ENCODE measurements at places on chromosomes 4 and X. TPM values are rescaled to one million over a fixed set of nuclear protein-coding genes. Genes with fewer than 3 reads are reported as not detected.

The FOXP3 gene
- 0.98 TPM for polyA plus RNA-seq

The GLOD5 gene
- 1.4 TPM for polyA plus RNA-seq

The MAMLD1 gene
- 6.8 TPM for polyA plus RNA-seq

The CT45A5 gene
- not detected for polyA plus RNA-seq

The DRP2 gene
- polyA plus RNA-seq = 2.2 TPM

The NUP62CL gene
- 12.4 TPM for polyA plus RNA-seq

The USP38 gene
- polyA plus RNA-seq = 27.3 TPM

The PDHA2 gene
- not detected for polyA plus RNA-seq

The NONO gene
- polyA plus RNA-seq = 672 TPM

The UGT2B11 gene
- 4.9 TPM for polyA plus RNA-seq

The NKRF gene
- 16.6 TPM for polyA plus RNA-seq

The KCND1 gene
- polyA plus RNA-seq = 3.4 TPM

The NSUN7 gene
- polyA plus RNA-seq = 11.2 TPM

The JADE3 gene
- polyA plus RNA-seq = 23.5 TPM

The COMMD8 gene
- polyA plus RNA-seq = 50.3 TPM

The CYSLTR1 gene
- polyA plus RNA-seq = 2.1 TPM

The KCNE5 gene
- 6.6 TPM for polyA plus RNA-seq

DNA sequence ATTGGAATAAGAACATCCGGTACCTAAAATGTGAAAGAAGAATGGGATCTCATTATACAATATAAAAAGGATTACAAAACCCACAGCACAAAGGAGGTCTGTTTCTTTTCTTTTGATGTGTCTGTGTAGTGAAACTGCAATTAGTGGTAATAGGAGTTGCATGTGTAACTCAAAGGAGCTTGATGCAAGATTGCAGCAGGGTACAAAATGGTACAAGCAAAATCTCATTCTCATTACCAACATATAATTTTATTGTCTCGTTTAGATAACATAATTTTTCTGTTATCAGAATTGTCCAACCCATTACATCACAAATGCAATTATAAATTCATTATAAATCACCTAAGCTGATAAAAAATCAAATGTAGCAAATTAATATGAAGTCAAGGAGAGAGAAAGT lies 47.1 kb upstream of the CCSER1 start:
- DNase-seq = no peak

- no peak for DNase-seq
These were observed 42.3 kb downstream of the SRPX start for GRCh38 chrX:38178396-38178795.

GRCh38 chrX:45722471-45722870 lies 521.8 kb upstream of the DIPK2B start:
- DNase-seq = no peak

- DNase-seq = no peak
These were observed 131.0 kb downstream of the TET2 start for GRCh38 chr4:105277702-105278101.

DNA sequence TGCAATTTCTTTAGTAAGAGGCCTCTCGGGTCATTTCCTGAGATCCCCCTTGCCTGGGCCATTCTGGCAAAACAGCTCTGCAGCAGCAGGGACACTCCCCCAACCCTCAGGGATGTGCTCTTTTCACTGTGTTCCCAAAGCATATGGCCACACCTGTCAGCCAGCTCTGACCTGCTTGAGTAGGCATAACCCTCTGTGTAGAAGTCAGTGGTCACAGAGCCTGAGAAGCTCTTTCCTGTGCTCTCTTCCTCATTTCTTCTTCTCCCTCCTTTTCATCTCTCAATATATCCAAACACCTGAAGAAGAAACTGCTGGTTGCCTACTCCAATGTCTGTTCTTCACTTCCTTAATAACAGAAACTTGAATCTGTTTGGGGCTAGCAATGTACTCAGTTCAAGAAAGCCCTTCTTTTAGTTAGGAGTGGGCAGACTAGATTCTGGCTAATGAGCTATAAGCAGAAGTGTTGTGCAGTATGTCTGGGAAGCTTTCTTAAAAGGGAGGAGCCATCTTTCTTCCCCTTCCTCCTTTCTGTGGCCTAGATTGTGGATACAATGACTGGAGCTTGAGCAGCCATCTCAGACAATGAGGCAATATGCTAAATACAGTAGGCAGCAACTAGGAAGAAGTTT lies 73.3 kb downstream of the PRPS1 start:
- no peak for DNase-seq

DNA sequence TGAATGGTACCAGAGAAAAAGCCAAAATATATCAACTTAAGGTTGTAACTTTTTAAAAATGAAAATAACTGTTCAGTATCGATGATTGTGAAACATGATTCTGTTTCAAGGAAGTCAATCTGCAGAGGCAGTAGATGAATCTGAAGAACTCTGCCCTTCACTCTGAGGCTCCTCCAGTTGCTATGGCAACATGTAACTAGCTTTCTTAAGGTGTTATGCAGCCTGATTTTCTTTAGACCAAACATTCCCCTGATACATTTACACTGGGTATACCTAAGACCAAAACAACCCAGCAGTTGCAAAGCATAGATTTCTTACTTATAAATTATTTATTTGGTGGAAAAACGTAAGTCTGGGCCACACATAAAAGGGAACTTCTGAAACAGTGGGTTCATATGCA lies 133.6 kb upstream of the RASGEF1B start:
- DNase-seq = no peak

- DNase-seq = no peak
These were observed 13.4 kb upstream of the CHRNA9 start for GRCh38 chr4:40321574-40322275.

DNA sequence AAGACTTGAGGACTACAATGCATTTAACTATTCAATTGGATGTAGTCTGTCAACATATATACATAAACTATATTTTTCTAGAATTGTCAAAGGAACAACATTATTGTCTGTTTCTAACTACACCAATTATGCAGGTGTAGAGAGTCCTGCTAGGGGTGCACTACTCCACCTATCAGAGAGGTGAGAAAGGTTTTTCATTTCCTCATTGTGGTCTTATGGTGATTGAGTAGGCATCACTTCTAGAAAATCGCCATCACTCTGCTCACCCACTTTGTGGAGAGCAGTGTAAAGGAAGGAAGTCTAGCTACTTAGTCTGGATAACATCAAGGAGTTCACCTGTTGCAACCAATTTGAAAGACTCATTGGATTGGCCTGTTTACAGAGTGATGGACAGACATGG lies 4.4 kb upstream of the ADH1C start:
- DNase-seq = no peak

DNA sequence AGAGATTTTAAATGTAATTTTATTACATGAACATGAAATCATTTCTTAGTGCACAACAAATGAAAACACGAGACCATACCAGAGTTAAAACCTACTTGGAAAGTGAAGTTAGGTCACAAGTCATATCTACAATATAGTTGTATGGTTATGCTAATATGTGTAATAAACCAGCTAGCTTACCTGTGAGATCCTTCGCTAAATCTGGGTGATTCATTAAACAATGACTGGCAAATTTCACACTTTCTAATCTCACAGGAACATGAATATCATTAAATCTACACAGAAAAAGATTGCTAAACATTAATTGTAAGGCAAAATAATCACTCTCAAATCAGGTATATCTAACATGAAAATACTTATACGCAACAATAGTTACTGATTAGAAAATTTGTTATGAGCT lies 67.6 kb downstream of the PDS5A start:
- DNase-seq = no peak

DNA sequence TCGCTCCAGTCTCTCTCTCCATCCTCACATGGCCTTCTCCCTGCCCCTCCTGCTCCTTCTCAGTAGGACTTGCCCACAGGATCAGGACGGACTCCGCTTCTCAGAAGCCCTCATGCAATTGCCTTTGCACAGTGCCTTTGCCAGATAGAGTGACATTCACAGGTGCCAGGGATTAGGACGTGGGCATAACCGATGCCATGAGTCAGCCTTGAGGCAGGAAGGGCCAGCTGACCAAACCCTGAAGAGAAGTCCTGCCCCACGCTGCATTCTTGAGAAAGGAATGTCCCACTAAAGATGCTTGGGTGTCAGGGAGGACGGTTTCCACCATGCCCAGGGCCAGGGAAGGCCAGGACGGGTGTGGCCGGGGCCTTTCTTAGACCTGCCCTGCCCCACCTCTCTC lies 6.6 kb upstream of the GRPEL1 start:
- DNase-seq = no peak

GRCh38 chr4:48585401-48585800 lies 95.3 kb downstream of the ZAR1 start:
- DNase-seq = no peak

GRCh38 chr4:117467404-117467803 lies 382.0 kb upstream of the TRAM1L1 start:
- DNase-seq = no peak

DNA sequence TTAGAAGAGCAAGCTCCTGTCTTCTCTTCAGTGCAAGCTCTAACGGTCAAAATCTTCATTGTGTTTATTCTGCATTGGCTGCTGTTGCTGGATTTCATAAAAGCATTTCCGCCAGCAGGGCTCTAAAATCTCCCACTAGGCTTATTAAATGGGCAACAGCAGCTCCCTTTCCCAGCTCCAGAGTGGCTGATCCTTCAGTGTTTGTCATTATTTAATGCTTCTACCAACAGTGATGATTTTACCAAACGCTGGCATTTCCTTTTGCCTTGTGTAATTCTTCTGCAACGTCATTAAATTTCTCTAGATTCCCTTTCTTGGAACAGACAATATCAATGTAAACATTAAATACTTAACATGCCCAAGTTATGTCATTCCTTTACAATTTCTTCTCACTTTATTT lies 20.1 kb downstream of the SLC7A11 start:
- DNase-seq = no peak

DNA sequence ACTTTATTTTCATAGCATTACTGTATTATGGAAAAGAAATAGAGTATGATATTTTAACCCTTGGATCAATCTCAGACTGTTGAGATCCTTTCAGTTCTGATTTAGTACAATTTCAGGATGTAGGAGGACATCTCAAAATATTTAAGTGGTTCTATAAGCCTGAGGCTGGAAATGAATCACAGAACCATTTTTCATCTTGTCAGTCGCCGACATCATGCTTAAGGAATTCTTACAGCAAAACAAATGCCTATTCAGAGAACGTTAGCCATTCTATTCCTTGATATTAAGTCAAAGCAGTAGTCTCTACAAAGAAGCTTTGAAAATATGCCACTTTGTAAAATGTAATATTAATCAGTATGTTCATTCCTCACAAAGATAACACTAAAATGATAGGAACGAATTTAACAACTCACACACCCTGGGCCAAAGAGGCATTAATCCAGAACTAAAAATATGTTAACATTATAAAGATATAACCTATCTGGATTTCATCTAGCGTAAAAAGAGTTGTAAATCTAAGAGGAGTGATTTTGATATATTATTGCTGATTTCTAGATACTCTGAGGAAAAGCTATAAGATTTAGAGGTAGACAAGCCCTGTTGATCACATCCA lies 152.0 kb downstream of the GASK1B start:
- no peak for DNase-seq

GRCh38 chr4:19924761-19925160 lies 326.9 kb upstream of the SLIT2 start:
- DNase-seq = no peak

- DNase-seq = no peak
These were observed 56.0 kb downstream of the STX18 start for GRCh38 chr4:4485806-4486205.

GRCh38 chrX:9609499-9609898 lies 144.6 kb downstream of the TBL1X start:
- DNase-seq = no peak

DNA sequence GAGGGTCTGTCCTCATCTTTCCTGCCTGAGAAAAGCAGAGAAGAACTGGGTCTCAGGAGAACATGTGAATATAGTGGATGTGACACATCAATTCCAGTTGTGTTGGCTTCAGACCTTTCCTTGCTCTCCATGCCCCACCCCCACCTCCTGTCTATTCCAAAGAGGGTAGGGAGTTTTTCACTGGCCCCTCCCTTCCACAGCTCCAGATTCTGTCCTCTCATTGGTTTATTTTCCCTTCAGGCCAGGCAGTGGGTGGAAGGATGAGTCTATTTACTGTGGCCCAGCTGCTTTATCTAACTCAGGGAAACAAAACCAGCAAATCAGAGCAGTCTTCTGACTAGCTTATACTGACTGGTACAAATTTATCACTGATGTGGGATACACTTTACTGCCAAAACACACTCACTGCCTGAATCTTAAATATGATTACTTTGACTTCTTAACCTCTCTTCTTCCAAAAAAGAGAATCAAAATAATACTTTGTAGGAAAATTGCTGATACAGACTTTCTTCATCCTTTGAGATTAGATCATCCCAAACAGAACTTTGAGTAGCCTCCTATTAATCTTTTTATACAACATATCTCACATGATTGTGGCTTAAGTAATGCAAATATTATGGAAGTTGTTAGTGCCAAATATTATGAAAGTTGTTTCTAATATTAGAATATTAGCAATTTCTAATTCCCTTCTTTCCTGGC lies 221.2 kb downstream of the MID1 start:
- DNase-seq = no peak

DNA sequence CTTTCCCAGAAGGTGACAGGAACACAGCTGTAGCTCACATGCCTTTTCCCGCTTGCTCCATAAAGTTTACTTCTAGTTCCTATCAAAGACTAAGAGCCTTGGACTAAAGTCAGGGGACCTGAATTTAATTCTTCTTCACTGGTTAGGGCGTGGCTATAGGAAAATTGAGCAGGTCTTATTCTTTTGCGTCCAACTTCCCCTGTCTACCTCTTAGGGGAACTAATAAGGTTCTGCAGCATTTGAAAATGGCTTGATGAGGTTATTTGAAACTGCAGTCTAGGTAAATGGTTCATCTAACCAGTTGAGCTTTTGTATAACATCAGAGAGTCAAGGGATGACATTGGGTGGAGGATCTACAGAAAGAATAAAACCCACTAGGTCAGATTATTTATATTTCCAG lies 2.6 kb downstream of the ARHGAP10 start:
- DNase-seq = no peak

DNA sequence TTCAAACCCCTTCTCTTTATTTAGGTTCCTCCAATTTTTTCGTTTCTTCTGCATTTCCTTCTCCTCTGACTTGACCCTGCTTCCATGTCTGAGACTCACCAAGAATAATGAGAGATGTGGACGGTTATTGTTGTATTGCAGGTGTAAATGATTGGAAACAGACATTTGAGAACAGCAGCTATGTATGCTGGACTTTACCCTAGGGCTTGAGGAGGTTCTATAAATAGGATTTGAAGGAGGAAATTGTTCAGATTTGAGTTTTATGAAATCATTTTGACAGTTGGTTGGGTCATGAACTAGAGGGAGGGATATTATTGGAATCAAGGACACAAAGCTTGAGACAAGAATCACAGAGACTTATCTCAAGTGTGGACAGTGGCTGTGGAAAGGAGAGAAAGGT lies 614.6 kb upstream of the CPEB2 start:
- DNase-seq = no peak

- DNase-seq = no peak
These were observed 448.3 kb upstream of the SLIT2 start for GRCh38 chr4:19803406-19803805.

GRCh38 chrX:23790155-23790497 lies 7.2 kb downstream of the SAT1 start:
- no peak for DNase-seq

- no peak for DNase-seq
These were observed 46.3 kb upstream of the MAGEC3 start for GRCh38 chrX:141791856-141792255.

- DNase-seq = no peak
These were observed 590 bp upstream of the NAF1 start for GRCh38 chr4:163167333-163167626.

- DNase-seq = no peak
These were observed 159.0 kb downstream of the CHIC2 start for GRCh38 chr4:53905276-53905940.
